ENCODE measurements at places on chromosomes 5 and 9.

- no peak for DNase-seq
These were observed 43.6 kb upstream of the TRMT10B start for GRCh38 chr9:37710046-37710445.

- peak; percentile 29 for DNase-seq
These were observed 208.6 kb downstream of the DRD1 start for GRCh38 chr5:175235251-175235960.

DNA sequence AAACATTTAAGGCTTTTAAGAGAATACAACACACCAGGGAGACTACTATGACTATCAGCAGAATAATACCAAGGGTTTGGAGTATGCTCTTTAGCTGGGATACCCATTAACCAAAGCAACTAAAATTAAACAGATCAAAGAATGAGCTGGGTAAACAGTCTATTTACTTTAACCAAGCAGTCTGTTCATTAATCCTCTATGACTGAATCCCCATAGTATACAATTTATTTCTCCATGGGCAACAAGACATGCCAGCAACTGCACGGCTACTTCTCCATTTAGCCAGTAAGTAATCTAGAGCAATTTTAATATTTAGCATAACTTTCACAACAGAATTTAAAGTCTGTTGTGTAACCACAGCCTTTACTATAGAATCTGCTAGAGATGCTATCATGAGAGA is 77.6 kb downstream of the CDO1 start:
- no peak for DNase-seq

DNA sequence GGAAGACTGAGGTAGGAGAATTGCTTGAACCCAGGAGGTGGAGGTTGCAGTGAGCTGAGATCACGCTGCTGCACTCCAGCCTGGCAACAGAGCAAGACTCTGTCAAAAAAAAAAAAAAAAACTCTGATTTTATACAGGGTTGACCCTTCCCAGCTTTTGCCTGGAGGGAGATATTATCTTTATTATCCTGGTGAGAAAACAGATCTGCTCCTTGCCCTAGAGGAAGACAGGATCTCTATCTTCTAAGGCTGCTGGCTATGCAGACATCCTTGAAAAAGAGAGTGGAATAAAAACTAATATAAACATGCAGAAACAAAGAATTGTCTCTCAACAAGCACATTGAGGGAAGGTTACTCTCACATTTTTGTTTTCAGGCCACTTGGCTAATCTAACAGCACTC is 1503.4 kb upstream of the WWC1 start:
- no peak for DNase-seq

DNA sequence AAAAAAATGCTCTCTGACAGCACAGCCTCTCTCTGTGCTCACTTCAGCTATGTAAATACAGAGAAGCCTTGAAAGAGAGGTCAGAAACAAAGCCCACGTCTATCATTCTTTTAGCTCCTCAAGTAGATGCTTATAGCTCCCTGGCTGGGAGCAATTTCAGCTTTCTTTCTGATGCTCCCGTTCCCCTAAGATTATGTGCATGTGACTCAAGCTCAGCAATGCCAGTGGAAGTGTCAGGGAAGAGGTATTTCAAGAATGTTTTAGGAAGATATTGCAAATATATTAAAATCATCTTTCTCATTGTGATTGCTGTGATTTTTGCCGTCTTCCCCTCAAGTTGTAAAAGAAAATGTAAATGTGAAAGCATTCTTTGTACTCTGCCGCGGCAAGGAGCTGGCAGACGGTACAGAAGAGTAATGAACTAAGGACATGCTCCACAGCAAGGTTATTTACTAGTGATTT is 1353.7 kb upstream of the ACO1 start:
- DNase-seq = peak; percentile 70

DNA sequence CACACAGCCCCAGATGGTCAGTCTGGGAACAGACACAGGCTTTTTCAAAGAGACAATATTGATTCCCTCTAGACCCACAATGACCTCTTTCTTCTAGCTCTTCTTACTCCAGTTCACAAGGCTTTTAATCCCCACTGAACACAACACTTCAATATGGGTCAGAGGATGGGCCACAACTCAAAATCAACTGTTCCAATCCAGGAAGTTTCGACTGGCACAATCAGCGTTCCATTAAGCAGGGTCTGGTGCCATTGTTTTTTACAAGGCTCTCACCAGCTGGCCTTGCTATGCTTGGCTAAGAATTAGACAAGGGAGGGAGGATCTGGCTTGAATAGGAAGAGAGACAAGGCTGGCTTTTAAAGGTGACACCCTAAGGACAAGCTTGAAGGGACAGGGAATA is 199.4 kb upstream of the SLC24A2 start:
- no peak for DNase-seq

DNA sequence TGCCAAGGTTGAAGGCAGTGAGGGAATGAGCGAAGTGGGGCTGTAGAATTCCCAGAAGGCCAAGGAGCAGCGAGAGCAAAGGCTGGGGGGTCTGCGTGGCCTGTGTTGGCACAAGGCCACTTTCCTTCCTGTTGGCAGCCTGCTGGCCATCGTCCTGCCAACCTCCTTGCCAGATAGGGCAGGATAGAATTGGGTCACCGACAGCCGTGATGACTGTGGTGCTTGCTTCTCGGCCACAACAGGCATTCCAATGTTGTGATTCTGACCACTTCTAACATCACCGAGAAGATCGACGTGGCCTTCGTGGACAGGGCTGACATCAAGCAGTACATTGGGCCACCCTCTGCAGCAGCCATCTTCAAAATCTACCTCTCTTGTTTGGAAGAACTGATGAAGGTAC is 18.9 kb downstream of the TRIP13 start:
- no peak for DNase-seq

DNA sequence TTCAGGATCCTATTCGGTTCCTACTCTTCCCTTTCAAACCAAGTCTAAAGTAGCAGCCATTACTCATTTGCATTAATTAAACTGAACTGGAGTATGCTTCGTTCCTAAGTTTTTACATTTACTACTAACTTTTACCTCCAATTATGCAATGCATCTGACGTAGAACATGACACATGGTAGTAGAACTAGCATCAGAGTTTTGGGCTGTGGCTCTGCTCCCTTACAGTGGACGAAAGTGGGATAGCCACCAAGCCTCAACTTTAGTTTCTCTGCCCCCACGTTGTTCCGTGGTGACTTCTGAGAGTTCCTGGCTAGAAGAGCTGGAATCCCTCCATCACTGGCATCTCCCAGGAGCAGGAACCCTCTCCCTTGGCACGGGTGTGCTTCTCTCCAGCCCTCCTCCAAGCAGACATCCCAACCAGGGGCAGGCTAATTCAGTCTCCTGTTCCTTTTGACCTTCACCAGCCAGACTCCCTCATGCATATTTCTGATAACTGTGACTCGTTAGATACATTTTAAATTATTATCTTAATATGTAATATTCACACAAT is 2.9 kb downstream of the IFNE start:
- DNase-seq = no peak

DNA sequence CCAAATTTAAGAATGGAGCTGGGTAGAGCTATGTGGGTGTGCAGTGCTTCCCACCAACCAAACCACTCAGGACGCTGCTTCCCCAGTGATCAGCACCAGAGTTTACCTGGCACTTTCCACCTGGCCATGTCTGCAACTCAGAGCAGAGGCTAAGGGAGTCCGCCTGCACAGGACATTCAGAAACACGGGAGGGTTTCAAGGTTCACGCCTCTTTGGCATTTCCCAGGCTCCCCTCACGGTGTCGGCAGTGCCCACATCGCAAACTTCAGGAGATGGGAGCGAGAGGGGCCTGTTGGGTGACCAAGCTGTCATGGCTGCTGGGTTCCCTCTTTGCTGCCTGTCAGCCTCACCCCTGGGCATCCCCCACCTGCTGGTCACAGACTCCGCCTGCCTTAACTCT is 161.5 kb downstream of the NXNL2 start:
- DNase-seq = no peak

- DNase-seq = no peak
These were observed 497.4 kb downstream of the ENC1 start for GRCh38 chr5:74143151-74143550.

GRCh38 chr9:107707915-107708441 is 218.4 kb upstream of the KLF4 start:
- DNase-seq = peak; percentile 48

- DNase-seq = no peak
These were observed 183.9 kb downstream of the LRRC70 start for GRCh38 chr5:62762503-62762902.

GRCh38 chr9:93959739-93960154 is 4.6 kb upstream of the BARX1 start:
- no peak for DNase-seq

Data from fibroblast of upper back skin (primary cell).